ENCODE measurements at places on chromosomes 1 and 21. TPM values are rescaled to one million over a fixed set of nuclear protein-coding genes. Genes with fewer than 3 reads are reported as not detected.

The RBP7 gene
- total RNA-seq = 2.5 TPM

The TTC39A gene
- total RNA-seq = 2.0 TPM

The COL18A1 gene
- total RNA-seq = 223 TPM

DNA sequence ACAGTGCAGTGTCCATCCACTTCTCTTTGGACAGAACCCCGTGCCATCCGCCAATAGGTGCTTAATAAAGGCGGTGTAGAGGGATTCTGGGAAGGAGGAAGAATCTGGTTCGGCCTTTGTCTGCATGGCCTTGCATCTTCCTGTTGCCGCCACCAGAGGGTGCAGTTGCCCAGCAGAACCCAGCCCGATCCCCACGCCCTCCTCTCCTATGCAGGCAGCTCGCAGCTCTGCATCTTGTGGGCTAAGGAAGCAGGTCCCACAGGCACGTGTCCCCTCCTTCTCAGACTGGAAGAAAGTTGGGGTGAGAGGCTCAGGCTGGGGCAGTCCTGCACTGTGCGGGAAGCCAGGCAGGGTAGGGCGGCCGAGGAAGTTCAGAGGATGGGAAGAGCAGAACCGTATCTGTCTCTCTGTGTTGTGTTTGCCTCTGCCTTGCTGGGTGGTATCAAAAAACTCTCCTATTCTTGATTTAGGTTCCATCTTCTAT lies 20.8 kb downstream of the NAV1 start:
- DNase-seq = peak; percentile 84
- H3K4me3 ChIP-seq = no peak overlapping the region
- H3K4me1 ChIP-seq = no peaks in the 10 kb centered on the region
- H3K27ac ChIP-seq = no peak overlapping the region
- no peaks in the 10 kb centered on the region for H3K36me3 ChIP-seq

The EVA1B gene
- total RNA-seq = 20.9 TPM

GRCh38 chr1:11316701-11317100 lies 43.7 kb downstream of the UBIAD1 start:
- DNase-seq = no peak
- no peaks in the 10 kb centered on the region for H3K27me3 ChIP-seq
- no peaks in the 10 kb centered on the region for H3K4me1 ChIP-seq
- H3K4me3 ChIP-seq = no peak overlapping the region
- no peak overlapping the region for H3K27ac ChIP-seq

- no peak overlapping the region for H3K4me3 ChIP-seq
- H3K27ac ChIP-seq = no peak overlapping the region
- no peak for DNase-seq
- no peaks in the 10 kb centered on the region for H3K36me3 ChIP-seq
Observed at GRCh38 chr1:39826583-39826982, 37.9 kb upstream of the BMP8B start.

The MRTO4 gene
- total RNA-seq = 10.3 TPM

- H3K4me3 ChIP-seq = no peak overlapping the region
- H3K36me3 ChIP-seq = no peaks in the 10 kb centered on the region
- H3K27me3 ChIP-seq = no peaks in the 10 kb centered on the region
- no peak for DNase-seq
- H3K27ac ChIP-seq = no peak overlapping the region
Observed at GRCh38 chr1:227362039-227362438, 43.7 kb upstream of the CDC42BPA start.

- H3K4me1 ChIP-seq = no peaks in the 10 kb centered on the region
- H3K36me3 ChIP-seq = no peaks in the 10 kb centered on the region
- no peaks in the 10 kb centered on the region for H3K27me3 ChIP-seq
- no peak overlapping the region for H3K4me3 ChIP-seq
- H3K27ac ChIP-seq = no peak overlapping the region
- DNase-seq = no peak
Observed at GRCh38 chr1:151292207-151293030, 10.3 kb downstream of the ZNF687 start.

DNA sequence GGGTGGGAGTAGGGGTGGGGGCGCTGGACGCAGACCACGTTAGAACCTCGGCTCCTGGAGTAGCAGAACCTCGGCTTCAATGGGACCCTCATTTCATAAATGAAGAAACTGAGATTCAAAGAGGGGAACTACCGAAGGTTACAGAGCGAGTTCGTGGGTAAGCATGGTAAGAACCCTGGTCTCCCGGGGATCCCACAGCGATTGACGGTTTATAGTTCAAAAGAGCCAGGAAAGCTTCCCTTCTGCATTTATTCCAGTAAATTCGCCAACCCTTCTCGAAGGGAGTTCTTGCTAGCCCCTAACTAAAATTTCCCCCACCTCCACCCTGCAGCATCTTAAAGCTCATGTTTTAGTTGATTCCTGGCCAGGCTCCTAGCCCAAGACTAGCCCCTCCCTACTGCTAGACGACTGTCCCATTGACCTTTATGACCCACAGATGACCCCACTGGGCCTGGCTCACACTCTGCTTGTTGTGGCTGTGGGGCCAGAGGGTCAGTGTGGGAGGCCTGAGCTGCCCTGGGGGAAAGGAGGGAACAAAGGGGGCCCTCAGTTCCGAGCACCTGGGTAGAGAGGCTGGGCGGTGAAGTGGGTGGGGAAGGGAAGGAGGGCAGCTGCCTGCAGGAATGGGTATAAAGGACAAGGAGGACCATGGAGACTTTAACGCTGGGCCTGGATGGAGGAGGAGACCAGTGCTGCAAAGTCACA lies 558 bp upstream of the KIF21B start:
- no peak overlapping the region for H3K4me3 ChIP-seq
- no peaks in the 10 kb centered on the region for H3K27me3 ChIP-seq
- no peaks in the 10 kb centered on the region for H3K36me3 ChIP-seq

- DNase-seq = no peak
- H3K27me3 ChIP-seq = no peaks in the 10 kb centered on the region
- H3K27ac ChIP-seq = no peak overlapping the region
- H3K4me3 ChIP-seq = no peak overlapping the region
- H3K36me3 ChIP-seq = no peaks in the 10 kb centered on the region
Observed at GRCh38 chr1:1255078-1255477, 8.6 kb upstream of the C1QTNF12 start.

DNA sequence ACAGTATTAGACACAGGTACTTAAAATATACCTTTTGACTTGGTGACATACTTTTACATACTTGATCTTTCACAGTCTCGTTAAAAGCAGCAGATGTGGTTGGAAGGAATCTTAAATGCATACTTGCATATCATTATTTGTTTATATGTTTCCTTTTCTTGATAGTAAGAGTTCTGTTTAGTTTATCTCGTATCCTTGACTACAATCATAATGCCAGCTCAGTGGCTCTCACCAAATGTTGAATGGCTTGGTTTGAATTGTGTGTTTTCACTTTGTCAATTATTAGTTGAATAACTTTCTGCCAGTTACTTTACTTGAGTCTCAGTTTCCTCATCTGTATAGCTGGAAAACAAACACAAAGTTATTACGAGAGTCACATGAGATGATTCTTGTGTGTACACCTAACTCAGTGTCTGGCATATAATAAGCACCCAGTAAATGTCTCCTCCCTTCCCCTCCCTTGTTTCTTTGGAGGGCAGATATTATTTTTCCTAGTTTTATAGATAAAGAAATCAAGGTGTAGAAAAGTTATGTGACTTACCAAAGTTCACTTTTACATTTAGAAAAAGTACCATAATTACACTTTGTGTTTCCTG lies 131.6 kb upstream of the IVNS1ABP start:
- DNase-seq = no peak
- no peaks in the 10 kb centered on the region for H3K36me3 ChIP-seq
- H3K4me3 ChIP-seq = no peak overlapping the region
- H3K27me3 ChIP-seq = no peaks in the 10 kb centered on the region

GRCh38 chr1:75502776-75503175 lies 108.1 kb downstream of the SLC44A5 start:
- H3K36me3 ChIP-seq = no peaks in the 10 kb centered on the region
- H3K4me1 ChIP-seq = no peaks in the 10 kb centered on the region
- DNase-seq = no peak
- no peaks in the 10 kb centered on the region for H3K27me3 ChIP-seq

DNA sequence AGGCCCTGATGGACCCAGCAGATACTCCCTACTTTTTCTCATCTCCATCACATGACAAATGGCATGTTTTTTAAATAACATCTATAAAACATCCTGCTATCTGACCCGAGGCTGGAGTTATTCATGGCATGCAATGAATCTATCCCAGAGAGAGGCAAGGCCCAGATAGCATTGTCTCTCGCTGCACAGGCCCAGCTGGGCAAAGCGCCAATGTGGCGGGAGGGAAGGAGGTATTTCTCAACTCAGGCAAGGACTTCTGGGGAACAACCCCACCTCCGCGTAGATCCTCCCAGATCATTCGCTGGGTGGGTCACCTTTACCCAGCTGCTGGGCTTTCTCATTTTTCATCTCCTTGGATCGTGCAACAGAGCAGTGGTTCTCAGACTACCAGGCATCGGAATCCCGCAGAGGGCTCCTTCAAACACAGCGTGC lies 59.8 kb downstream of the ERG start:
- peak; percentile 66 for DNase-seq
- H3K4me3 ChIP-seq = no peak overlapping the region
- no peak overlapping the region for H3K27ac ChIP-seq
- no peaks in the 10 kb centered on the region for H3K27me3 ChIP-seq
- H3K4me1 ChIP-seq = no peaks in the 10 kb centered on the region
- H3K36me3 ChIP-seq = no peaks in the 10 kb centered on the region

GRCh38 chr1:50894340-50894739 lies 65.7 kb downstream of the FAF1 start:
- DNase-seq = no peak
- no peaks in the 10 kb centered on the region for H3K36me3 ChIP-seq
- H3K27ac ChIP-seq = no peak overlapping the region
- H3K4me1 ChIP-seq = no peaks in the 10 kb centered on the region

DNA sequence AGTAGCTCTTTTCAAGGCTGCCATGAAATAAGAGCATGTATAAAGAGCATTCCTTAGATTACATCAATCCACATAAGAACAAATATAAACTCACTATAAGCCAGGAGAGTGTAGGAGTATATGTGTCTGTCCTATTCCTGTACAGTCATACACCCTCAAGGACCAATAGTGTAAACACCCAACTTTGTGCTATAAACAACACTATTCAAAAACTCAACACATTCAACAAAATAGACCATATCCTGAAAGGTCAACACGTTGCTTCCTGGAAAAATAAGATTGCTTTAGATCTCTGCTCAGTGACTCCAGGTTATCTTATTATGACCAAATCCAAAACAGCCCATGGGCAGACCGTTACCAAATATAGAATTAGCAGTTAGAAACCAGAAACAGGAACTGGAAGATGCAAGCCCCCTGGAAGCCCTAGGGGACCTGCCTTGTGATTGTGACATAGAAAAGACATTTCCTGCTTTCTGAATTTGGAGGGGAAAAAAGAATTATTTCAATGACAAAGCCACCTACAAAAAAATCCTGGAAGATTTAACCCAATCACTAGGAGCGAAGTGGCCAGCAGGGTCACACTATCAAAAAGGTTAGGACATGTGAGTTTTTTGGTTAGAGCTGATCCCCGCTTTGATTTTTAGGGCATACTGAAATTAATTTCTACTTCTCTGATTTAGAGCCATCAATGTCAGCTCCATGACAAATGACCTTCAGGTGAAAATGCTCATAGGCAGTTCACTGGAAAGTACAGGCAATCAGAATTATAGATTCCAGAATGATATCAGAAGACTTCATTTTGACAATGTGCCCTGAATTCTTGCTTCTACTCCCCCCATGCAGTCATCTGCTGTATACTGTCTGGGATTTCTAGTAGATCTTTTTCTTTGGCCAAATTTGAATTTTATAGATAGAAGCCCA lies 59.9 kb downstream of the LRRC8C start:
- no peak overlapping the region for H3K4me3 ChIP-seq
- H3K27me3 ChIP-seq = no peaks in the 10 kb centered on the region
- no peaks in the 10 kb centered on the region for H3K36me3 ChIP-seq
- peaks cover 12% of the 10 kb centered on the region for H3K4me1 ChIP-seq
- DNase-seq = no peak
- H3K27ac ChIP-seq = no peak overlapping the region

DNA sequence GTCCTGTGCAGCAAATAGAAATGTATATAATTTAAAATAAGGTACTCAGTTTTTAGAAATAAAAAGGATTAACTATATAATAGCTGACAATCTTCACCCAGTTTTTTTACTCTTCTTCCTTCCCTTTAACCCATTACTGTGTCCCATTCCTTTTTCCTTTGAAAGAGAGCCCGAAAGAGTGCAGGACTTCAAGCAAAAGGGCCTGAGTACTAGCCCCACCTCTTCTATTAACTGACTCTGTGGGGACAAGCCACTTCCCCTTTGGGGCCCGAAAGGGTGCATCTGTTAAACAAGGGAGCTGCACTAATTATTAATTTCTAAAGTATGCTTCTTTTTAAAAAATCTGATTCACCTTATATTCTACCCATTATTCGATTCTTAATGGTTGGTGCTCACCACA lies 3.3 kb downstream of the USP24 start:
- H3K27ac ChIP-seq = no peak overlapping the region
- H3K27me3 ChIP-seq = no peaks in the 10 kb centered on the region
- no peak for DNase-seq
- no peaks in the 10 kb centered on the region for H3K36me3 ChIP-seq

The SARS1 gene
- total RNA-seq = 98.1 TPM

- no peaks in the 10 kb centered on the region for H3K27me3 ChIP-seq
- H3K27ac ChIP-seq = no peak overlapping the region
- H3K36me3 ChIP-seq = no peaks in the 10 kb centered on the region
- no peak overlapping the region for H3K4me3 ChIP-seq
- no peak for DNase-seq
- H3K4me1 ChIP-seq = no peaks in the 10 kb centered on the region
Observed at GRCh38 chr1:154910851-154911250, 25.7 kb downstream of the PMVK start.

DNA sequence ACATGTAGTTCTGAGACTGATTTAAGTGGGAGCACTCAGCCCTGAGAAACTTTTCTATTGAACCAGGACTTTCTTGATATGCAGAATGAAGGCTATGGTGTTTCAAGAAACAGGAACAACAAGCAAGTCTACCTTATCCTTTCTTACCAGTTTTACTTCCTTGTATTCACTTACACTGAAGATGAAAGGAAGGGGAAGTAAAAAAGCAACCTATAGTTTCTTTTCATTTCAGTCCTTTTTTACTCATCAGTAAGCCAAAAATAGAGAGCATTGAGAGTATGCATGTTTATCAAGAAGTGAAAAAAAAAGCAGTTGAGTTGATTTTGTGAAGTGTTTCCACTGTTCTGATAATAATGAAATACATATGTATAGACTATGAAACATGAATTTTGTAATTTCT lies 1010.3 kb downstream of the AMY1C start:
- no peaks in the 10 kb centered on the region for H3K27me3 ChIP-seq
- no peak overlapping the region for H3K4me3 ChIP-seq
- no peak for DNase-seq
- no peaks in the 10 kb centered on the region for H3K36me3 ChIP-seq
- no peak overlapping the region for H3K27ac ChIP-seq

DNA sequence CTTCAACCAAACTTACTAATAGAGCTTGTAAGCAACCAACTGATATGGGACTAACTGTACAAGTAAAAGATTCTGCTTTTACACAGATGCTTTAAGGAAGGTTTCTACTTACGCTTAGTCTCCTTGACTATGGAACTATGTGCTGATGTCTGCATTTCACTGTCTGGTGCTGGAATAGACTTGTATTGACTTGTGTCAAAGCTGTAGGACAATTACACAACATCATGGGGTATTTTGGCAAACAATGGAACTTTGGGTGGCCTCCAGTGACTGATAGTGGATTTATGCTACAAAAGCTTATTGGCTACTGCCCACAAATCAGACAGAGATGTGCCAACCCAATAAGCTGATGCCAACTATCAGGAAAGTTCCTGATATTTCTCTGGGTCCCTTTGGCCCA lies 10.6 kb downstream of the CBR1 start:
- no peak overlapping the region for H3K27ac ChIP-seq
- H3K4me1 ChIP-seq = no peaks in the 10 kb centered on the region
- DNase-seq = no peak
- H3K36me3 ChIP-seq = no peaks in the 10 kb centered on the region
- H3K4me3 ChIP-seq = no peak overlapping the region

- H3K4me3 ChIP-seq = no peak overlapping the region
- no peak for DNase-seq
- no peaks in the 10 kb centered on the region for H3K36me3 ChIP-seq
- H3K4me1 ChIP-seq = peaks cover 12% of the 10 kb centered on the region
Observed at GRCh38 chr1:181099152-181100014, 10.9 kb downstream of the IER5 start.
